Urinary bladder (tissue), 4 donors: ENCODE measurements at places on chromosomes 5 and 9. TPM values are rescaled to one million over a fixed set of nuclear protein-coding genes. Genes with fewer than 3 reads are reported as not detected.

DNA sequence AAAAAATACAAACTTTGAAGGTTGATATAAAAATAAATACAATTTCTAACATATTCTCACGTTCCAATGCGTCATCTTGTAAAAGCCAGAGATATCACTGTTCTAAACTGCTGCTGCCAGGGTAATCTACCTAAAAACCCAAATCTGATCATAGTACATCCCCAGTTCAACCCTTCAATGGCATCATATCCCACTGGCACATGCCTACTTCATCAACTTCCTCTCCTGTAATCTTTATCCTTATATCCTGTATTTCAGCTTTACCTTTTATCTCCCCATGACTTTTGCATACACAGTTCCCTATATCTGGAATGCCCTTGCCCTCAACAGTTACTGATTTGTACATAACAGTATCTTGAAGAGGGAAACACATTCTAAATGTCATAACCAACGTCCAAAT, 7.5 kb downstream of the DENND1A start:
- DNase-seq: no peak

- DNase-seq: no peak
Measured at GRCh38 chr5:38613992-38614836, 57.8 kb upstream of the LIFR start.

GRCh38 chr5:93078082-93079038, 502.7 kb downstream of the NR2F1-AS1 start:
- peak; percentile 77 for DNase-seq

DNA sequence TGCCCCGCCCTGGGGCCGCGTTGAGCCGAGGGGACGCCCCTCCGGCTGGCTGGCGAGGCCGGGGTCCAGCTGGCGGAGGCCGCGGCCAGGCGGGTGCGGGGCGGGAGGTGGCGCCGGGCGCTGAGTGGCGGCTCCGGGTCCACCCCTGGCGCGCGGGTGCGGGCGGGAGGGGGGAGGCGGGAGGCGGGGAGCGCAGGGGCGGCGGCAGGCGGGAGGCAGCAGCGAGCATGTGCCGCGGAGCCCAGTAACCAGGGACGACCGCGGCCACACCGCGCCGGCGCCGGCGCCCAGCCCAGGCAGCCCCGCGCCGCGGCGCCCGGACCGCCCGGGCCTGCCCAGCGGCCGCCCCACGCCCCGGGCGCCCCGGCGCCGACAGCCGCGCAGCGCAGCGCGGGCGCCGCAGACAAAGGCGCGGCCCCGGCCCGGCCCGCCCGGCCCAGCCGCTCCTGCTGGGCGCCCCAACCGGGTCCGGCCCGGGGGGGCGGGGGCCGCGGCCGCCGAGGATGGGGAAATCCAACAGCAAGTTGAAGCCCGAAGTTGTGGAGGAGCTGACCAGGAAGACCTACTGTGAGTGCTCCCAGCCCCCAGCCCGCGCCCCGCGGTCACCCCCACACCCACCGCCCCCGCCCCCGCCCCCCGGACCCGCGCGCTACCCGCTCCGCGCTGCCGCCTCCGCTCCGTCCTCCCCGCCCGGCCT, at the start of gene NCS1:
Gene NCS1, plus strand, starts transcription at position 244 of the 697 bp plus-strand sequence. Its CDS starts 260 bp downstream, at position 504.
- no peak for DNase-seq

GRCh38 chr9:3012245-3012644, 168.3 kb upstream of the PUM3 start:
- DNase-seq: no peak

DNA sequence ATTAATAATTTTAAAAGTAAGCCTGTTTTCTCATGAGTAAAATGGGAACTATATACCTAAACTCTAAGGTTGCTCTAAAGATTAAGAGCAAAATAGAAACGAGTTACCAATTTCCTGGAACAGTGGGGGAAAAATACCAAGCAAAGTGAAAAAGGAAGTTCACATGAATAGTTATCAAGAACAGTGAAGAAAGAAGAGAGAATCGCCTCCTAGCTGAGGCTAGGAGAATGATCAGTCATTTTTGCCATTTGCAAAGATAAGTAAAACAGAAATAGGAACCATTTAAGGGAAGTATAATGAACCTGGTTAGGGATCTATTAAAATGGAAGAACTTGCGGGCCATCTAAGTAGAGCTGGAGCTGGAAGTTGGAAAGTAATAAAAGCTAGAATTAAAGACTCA, 50.7 kb downstream of the P4HA2 start:
- no peak for DNase-seq

GRCh38 chr5:158531860-158532259, 567.9 kb downstream of the EBF1 start:
- no peak for DNase-seq

Gene SLC6A7
- polyA plus RNA-seq: 0.01 TPM

Gene BRINP1
- polyA plus RNA-seq: 0.23 TPM

Gene PCDHA8
- polyA plus RNA-seq: 0.06 TPM

Gene ABCA1
- 14.2 TPM for polyA plus RNA-seq

Gene INSL4
- not detected for polyA plus RNA-seq
